ENCODE measurements at places on chromosomes 1 and 21.

DNA sequence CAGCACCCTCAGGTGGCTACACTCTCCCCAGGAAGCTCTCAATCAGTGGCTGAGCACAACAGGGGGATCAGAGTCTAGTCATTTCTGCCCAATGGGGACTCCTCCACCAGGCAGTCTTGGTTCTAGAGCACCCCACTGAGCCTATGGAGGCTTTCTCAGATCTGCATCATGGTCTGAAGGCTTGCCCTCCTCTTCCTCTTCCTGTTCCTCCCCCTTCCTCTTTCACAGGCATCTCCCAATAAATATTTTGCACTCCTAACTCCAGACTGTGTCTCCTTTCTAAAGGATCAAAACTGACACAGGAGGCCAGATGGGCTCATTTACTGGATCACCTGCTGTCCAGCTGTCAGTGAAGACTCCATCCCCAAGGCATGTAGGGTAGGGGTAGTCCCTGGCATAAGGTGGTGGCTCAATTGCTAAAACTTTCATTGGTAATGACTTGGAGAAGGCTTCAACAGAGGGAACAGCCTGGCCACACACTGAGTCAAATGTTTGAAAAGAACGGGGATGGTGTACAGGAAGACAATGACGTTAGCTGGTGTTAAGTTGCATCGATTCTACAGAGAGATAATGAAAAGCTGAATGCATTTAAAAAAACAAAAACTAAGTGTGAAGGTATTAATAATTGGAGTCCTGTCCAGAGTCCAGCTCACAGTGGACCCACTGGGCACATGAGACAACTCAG lies 84.2 kb upstream of the SLC2A1 start:
- no peak for DNase-seq

DNA sequence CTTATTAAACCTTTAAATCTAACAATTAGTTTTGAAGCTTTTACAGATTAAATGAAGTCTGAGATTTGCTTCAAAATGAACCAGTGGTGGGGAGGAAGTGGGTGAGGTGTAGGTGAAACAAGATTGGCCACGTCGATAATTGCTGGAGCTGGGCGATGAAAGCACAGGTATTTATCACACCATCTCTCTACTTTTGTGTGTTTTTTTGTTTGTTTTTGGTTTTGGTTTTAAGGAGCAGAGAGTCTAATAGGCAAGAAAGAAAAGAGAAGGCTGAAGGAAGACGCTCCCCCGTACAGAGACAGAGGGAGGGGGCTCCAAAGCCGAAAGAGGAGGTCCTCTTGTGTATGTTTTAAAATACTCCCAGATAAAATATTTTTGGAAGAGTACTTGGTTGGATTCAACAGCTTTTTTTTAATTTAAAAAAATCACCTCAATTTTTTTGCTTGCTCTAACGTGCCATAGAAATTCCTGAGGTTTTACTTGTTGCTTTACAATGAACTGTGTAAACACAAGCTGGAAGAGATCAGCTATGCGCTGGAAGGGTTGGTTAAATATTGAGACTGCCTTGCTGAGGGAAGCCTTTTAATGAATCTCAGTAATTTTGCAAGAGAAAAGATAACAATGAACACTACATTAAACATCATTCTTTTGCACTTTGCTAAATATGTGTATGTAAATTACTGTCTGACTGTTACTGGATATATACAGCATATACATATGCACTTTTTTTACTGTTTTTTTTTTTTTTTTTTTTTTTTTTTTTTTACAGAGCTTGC lies 6.7 kb upstream of the LGALS8 start:
- DNase-seq = peak; percentile 6

DNA sequence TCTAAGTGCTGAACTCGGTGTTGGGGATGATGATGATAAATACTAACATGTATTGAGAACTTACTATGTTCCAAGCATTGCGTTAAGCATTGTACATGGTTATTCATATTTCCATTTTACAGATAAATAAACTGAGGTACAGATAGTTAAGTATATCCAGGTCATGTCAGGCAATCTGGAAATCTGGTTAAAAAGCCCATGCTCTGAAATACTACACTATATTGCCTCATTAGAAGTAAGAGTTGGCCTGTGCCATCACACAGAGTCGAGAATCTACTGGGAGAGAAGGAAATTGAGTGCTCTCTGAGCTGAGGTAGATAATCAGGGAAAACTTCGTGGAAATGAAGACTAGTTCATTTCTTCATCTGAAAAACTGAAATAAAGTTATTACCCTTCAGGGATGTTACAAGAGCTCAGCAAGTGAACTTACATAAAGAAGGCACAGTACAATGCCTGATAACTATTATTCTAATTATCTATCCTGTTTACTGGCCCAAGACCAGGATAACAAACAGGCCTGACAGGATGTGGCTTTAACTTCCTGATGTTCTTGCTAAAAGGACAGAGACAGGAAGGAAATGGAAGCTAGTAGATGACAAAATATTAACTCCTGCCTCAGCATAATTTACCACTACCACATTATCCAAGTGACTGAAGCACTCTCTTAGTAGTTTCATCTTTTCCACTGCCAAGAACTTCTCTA lies 85.6 kb downstream of the EPS15 start:
- no peak for DNase-seq

DNA sequence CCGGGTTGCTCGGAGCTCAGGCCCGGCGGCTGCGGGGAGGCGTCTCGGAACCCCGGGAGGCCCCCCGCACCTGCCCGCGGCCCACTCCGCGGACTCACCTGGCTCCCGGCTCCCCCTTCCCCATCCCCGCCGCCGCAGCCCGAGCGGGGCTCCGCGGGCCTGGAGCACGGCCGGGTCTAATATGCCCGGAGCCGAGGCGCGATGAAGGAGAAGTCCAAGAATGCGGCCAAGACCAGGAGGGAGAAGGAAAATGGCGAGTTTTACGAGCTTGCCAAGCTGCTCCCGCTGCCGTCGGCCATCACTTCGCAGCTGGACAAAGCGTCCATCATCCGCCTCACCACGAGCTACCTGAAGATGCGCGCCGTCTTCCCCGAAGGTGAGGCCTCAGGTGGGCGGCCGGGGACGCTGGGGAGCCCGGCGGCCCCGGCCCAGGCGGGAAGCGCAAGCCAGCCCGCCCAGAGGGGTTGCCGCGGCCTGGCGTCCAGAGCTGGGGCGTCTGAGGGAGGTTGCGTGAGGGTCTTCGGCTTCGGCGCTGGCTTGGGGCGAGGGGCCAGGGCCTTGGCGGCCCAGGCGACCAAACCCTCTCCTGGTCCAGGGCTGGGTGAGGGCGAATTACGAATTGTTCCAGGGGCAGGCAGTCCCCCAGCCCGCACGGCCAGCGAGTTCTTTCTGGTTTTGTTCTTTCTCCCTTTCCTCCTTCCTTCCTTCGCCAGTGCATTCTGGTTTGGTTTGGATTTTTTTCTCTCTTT lies 805 bp downstream of the SIM2 start:
- DNase-seq = no peak

GRCh38 chr1:182087304-182087703 lies 25.8 kb upstream of the ZNF648 start:
- no peak for DNase-seq

GRCh38 chr1:230149751-230150584 lies 82.9 kb downstream of the GALNT2 start:
- no peak for DNase-seq

GRCh38 chr1:180071759-180072158 lies 82.9 kb upstream of the QSOX1 start:
- no peak for DNase-seq

DNA sequence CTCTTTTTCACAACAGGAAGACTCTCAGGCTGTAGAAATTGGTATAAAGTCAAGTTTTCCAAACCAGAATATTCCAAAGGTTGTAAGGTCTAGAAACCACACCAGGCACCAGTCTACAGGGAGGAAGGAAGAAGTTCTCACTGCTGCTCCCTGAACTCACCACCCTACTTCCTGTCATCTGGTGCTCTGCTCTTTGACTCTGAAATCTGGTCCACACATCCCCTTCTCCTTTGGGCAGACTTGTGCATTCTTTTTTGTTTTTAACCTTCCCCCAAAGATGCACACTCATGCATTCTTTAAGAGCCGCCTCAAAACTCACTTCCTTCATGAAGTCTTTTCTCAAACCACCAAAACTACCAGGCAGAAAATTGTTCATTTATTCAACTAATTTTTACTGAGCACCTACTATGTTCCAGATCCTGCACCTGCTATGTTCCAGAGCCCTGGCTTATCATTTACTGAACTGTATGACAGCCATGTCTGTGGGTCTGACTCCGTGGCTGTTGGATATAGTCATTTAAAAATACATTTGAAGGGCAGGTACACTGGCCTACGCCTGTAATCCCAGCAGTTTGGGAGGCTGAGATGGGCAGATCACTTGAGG lies 30.1 kb upstream of the EPS15 start:
- DNase-seq = no peak

GRCh38 chr1:116910379-116911187 lies 867 bp downstream of the PTGFRN start:
- peak; percentile 49 for DNase-seq

GRCh38 chr1:34050709-34051485 lies 114.1 kb downstream of the CSMD2 start:
- no peak for DNase-seq

GRCh38 chr1:218298398-218298797 lies 13.3 kb downstream of the RRP15 start:
- no peak for DNase-seq

DNA sequence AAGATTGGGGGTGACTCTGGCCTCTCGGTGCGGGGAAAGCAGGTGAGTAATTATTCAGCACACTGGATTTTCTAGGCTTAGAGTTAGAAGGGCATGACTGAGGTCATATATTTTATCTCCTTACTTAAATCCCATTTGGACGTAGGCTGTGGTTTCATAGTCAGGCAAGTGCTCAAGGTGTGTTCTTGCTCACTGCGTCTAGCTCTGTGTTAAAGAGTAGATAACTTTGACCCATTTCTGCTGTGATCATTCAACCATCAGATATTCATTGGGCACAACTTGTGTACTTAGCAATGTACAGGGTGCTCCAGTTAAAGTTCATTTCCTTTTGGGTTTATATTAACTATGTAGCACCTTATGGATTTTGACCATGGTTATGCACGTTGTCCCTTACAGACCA lies 14.6 kb downstream of the PFKFB2 start:
- no peak for DNase-seq

DNA sequence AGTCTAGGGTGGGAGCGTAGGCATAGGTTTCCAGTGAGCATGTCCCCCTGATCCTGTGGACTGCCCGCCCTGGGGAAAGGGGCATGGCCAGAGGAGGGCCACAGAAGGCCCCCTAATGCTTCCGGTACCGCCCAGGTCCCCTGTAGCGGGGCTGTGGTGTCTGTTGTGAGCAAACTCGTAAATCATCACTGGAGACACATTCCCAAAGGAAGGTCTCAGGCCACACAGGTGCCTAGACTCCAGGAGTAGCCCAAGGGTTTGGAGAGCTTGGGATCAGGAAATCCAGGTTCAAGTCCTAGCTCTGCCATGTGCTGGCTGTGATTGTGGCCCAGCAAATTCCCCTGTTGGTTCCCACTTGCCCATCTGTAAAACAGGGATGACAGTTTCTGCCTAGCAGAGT lies 20.2 kb downstream of the NKAIN1 start:
- no peak for DNase-seq

DNA sequence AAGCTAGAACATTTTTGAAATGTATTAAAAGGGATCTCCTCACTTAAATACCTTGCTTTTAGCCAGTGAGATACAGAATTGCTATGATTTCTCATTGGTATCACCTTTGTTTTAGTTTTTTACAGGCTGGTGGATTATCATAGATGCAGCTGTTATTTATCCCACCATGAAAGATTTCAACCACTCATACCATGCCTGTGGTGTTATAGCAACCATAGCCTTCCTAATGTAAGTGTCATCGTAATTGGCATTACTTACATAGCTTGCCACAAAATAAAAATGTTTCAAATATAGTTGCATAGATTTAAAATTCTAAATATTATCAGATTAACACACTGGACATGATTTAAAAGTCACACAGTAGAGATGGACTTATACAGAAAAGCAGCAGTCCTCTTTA lies 4.7 kb downstream of the TMEM50A start:
- DNase-seq = no peak

- no peak for DNase-seq
Observed at GRCh38 chr1:218872026-218872425, 301.7 kb upstream of the LYPLAL1 start.

DNA sequence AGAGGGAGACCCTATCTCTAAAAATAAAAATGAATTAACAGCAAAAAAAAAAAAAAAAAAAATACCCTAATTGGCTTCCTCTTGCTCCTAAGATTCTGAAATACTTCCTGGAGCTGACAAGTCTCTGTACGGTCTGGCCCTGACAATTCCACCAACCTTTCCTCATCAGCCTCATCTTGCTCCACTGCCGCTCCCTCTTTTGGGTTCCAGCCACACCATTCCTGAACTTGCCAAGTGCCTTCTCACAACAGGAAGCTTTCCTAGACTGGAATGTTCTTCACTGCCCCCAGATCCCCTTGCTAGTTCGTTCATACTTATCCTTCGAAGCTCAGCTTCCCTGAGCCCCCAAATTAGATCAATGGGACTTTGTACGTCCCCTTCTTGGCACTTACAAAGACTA lies 37.0 kb downstream of the AKNAD1 start:
- no peak for DNase-seq

- no peak for DNase-seq
Observed at GRCh38 chr1:184272175-184272866, 114.5 kb upstream of the C1orf21 start.

DNA sequence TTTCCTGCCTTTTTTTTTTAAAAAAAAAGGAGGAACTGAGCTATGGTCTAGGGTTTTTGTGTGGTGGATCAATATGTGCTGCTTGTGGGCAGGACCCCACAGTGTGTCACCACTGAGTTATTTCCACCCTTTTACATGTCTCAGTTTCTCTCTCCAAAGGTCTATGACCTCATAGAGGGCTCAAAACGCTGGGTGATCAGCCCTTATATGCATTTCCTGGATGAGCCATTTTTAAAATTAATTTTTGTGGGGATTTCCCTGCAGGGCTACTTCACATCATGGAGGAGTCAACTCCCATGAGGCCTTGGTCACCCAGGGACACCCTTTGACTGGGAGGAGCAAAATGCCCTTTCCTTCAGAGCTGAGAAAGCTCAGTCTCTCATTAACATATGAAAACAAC lies 20.7 kb upstream of the HAO2 start:
- no peak for DNase-seq

Data from activated CD4-positive, alpha-beta T cell treated with anti-CD3 and anti-CD28 coated beads for 4 hours (primary cell).